B cell (primary cell): ENCODE measurements at places on chromosomes 3 and 15. TPM values are rescaled to one million over a fixed set of nuclear protein-coding genes. Genes with fewer than 3 reads are reported as not detected.

DNA sequence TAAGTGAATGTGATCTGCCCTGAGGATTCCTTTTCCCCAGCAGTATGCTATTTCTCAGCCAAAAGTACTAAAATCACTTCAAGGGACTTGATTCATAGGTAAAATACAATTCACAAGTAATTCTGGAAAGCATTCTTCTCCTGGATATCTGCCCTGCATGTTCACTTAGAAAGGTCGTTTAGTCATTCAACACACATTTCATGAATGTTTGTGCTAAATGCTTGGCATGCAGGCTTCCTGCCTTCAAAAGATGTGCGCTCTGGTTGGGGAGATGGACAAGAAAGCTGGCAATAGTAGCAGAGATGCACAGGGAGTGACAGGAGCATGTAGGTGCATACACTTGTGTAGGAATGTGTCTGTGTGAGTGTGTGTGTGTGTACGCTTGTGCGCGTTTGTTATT lies 360.7 kb downstream of the PTPRG start:
- H3K27me3 ChIP-seq, result no peaks in the 10 kb centered on the region
- H3K36me3 ChIP-seq, result no peaks in the 10 kb centered on the region
- H3K4me3 ChIP-seq, result no peak overlapping the region

GRCh38 chr3:67318162-67318561 lies 320.1 kb downstream of the KBTBD8 start:
- H3K27ac ChIP-seq, result no peak overlapping the region
- H3K4me3 ChIP-seq, result no peak overlapping the region
- H3K27me3 ChIP-seq, result peaks cover 3% of the 10 kb centered on the region

GRCh38 chr3:153970741-153971347 lies 150.3 kb upstream of the ARHGEF26 start:
- H3K27ac ChIP-seq, result no peak overlapping the region
- no peak overlapping the region for H3K4me3 ChIP-seq
- no peak for DNase-seq
- H3K36me3 ChIP-seq, result no peaks in the 10 kb centered on the region
- no peaks in the 10 kb centered on the region for H3K4me1 ChIP-seq
- no peaks in the 10 kb centered on the region for H3K27me3 ChIP-seq

DNA sequence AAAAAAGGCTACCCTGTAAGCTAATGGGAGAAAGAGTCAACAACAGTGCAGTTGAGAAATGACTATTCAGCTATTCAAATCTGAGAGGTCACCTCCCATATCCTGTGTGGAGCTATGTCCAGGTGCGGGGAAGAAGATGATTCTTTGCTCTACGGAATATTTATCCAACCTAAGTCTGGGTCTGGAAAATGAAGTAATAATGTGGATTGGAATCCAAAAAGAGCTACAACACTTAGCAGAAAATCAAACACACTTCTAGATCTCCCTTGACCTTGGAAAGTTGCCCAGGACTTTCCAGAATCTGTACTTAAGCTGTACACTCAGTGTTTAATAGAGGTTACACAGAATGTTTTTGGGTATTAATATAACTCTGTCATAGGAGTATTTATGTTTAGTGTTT lies 251.9 kb downstream of the NAALADL2 start:
- H3K4me1 ChIP-seq, result no peaks in the 10 kb centered on the region
- no peak overlapping the region for H3K27ac ChIP-seq
- H3K36me3 ChIP-seq, result no peaks in the 10 kb centered on the region

The RARRES1 gene
- total RNA-seq, result not detected in 2 replicates

The ZBTB47 gene
- 1.6 TPM in 2 replicates for total RNA-seq
